ENCODE measurements at places on chromosomes 6 and 20. TPM values are rescaled to one million over a fixed set of nuclear protein-coding genes. Genes with fewer than 3 reads are reported as not detected.

DNA sequence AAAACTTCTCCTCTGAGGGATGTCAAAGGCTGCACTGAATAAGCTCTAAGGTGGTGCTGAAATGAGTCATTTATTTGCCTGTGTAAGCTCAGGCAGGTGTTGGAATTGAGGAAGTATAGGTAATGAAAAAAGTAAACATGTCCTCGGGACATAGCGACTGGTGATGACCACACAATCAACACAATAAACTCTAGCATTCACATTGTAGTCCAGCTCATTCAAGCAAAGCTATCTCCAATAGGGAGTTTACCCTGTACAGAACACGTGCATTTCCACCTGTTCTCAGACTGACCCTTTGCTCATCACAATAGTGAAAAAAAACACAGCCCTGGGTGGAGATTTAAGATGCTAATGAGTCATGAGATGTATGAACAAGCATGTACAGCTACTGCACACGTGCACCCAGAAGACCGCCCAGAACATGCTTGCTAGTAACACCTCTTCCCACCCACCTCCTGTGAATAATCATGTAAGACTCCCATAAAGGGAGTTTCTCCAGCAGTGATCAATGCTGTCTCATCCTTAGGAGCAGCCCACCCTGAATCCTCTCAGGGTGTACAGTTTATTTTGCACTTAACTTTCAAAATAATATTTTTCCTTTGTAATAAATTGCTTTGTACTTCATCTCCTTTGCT is 33.0 kb upstream of the POU5F1 start:
- DNase-seq = peak; percentile 93

DNA sequence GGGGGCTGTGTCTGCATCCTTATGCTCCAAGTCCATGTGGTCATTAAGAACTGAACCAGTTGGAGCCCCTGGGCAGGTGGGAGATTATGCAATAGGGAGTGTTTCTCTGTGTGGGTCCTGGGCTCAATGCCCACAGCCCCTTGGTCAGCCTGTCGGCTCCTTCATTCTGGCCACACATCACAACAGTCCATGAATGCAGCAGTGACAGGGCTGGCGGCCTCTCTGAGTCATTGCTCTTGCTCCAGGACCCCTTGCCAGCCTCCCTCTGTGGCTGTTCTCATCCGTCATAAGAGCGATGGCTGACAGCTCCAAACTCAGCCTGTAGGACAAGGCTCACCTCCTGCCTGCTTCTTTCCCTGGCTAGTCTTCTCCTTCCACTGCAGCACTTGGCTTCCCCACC is 609.5 kb upstream of the CDH4 start:
- no peak for DNase-seq

Gene BNIP5
- total RNA-seq = not detected

Gene PROKR2
- total RNA-seq = not detected

Gene FKBP1C
- 0.21 TPM for total RNA-seq

Gene UNC5CL
- not detected for total RNA-seq

Gene PTK6
- not detected for total RNA-seq

Gene SNRNP48
- total RNA-seq = 15.5 TPM

Gene SPAG4
- total RNA-seq = 0.17 TPM

DNA sequence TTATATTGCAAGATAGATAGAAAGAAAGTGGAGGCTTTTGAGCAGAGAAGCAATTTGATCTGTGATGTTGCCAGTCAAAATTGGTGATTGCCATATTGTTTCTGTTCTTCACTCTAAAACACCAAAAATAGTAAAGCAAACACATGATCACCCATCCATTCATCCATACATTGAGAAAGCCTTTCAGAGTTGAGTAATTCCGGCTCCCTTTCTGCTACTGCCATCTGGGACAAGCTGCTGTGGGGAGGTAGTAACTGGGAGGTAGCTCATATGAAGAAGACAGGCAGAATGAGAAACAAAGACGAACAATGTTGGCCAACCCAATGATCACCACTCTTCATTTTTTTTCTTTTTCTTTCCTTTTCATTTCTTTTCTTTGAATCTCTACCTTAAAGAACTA is 51.1 kb upstream of the HBS1L start:
- no peak for DNase-seq

Gene BHLHE23
- total RNA-seq = not detected

DNA sequence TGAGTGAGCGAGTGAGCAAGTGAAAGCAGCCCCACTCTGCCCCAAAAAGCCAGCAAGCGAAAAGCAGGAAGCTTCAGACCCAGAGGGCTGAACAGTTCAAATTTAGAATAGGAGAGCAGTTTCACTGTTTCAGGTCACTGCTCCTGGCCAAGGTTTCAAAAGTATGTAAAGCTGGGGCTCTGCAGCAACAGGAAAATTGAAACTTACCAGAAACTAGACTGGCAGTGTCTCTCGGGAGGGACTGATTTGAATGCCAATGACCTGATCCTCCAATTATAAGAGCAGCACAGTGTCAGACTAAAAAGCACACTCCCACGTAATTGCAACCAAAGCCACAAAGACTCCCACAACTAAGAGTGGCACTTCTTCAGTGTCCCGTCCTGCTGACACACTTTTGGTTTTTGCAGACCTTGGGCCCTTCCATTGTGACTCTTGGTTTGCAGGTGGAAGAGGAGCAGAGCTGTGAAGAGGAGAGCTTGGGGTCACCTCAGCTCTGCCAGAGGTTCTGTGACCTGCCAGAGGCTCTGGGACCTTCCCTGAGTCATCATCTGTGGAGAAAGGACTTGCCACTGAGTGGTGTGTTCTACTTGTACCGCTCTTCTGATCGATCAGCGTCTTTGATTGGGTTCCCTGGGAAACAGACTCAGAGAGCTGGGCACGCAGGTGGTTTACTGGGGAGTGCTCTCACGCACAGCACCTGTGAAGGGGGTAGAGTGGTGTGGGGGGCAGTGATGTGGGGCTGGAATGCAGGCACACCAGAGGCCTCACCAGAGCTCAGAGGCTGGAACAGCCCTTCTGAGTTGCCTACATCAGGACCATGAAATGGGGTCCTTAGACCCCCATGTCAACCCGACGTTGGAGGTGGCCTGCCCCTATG is 52.7 kb upstream of the PTGIS start:
- no peak for DNase-seq

Gene DDX43
- total RNA-seq = not detected

DNA sequence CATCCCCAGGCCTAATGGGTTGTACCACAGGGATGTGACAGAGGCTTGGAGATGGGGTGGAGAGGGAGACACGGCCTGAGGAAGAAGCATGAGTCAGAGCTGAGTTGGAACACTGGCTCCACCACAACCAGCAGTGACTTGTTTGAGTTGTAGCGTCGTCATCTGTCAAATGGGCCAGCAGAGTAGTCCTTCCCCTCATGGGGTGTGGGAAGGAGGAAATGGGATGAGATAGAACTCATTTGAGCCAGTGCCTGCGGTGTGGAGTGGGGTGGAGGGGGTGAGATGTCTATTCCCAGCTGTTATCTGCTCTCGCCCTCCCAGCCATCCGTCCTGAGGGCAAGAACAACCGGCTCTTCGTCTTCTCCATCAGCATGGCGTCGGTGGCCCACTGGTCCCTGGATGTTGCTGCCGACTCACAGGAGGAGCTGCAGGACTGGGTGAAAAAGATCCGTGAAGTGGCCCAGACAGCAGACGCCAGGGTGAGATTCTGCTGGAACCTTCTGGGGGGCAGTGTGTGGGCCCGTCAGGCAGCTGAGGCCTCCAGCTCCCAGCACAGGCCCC is 32.5 kb downstream of the PLCG1 start:
- peak; percentile 60 for DNase-seq

Gene CST1
- total RNA-seq = not detected

DNA sequence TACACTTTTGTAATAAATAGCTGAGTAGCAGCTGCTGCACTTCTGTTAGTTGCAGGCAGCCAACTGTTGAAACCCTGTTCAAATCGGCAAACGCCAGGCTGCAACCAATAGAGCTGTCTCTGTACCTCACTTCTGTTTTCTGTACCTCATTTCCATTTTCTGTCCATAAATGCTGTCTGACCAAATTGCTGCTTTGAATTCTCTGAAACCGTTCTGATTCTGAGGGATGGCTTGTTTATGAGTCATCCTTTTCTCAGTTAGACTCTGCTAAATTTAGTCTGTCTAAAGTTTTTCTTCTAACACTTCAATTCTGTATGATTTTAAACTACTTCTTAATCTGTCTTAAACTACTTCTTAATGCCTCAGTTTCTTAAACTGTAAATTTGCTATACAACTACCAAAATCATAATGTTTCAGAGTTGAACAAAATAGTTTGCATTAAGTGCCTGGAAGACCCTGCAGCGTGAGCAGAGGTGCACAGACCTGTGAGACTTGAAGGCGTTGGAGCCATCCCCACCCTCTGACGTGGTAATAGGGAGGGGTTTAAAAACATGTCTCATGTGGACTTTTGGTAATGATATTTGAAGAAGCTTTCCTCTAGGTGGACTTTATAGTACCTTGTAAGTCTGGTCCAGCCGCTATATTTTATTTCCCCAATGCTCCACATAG is 9.6 kb downstream of the BTNL2 start:
- DNase-seq = no peak

GRCh38 chr20:11852811-11853210 is 64.9 kb upstream of the BTBD3 start:
- DNase-seq = peak; percentile 17

- no peak for DNase-seq
Measured at GRCh38 chr6:81655696-81656095, 96.8 kb downstream of the TENT5A start.

DNA sequence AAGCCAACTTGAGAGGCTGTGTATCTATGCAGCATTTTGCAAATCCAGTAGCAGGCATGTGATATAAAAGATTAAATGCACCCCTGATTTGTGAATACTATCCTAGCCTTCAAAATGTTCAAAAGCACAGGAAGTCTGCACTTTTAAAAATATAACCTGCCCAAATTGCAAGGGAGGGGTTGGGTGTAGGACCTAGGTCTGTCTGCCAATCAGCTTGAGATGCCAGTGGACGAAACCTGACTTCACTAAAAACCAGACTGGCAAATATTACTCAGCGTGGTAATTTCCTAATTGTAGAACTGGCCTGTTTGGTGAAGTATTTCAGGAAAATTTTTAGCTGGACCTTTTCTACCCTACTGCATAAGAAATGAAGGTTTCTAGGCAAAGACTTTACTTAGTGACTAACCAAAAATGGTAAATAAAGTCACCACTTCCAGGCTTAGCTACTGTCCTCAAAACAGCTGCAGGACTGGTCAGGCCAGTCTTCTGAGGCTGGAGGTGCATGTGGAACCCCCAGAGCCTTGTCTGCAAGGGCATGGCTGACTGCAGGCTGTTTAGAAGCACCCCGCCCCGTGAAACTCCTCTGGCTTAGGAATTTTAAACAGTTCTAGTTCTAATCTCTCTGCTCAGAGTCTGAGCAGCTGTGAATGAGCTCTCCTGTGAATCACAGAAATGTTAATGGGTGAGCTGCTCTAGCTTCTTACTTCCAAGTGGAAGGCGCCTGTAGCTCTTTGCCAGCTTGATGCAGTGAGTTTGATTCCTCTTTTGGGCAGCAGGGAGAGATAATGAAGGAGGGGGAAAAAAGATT is 104.4 kb upstream of the ESR1 start:
- DNase-seq = no peak

Gene CENPB
- total RNA-seq = 94.1 TPM

Gene PI16
- not detected for total RNA-seq

Gene CRIP3
- not detected for total RNA-seq

Gene GINS1
- total RNA-seq = 37.1 TPM

DNA sequence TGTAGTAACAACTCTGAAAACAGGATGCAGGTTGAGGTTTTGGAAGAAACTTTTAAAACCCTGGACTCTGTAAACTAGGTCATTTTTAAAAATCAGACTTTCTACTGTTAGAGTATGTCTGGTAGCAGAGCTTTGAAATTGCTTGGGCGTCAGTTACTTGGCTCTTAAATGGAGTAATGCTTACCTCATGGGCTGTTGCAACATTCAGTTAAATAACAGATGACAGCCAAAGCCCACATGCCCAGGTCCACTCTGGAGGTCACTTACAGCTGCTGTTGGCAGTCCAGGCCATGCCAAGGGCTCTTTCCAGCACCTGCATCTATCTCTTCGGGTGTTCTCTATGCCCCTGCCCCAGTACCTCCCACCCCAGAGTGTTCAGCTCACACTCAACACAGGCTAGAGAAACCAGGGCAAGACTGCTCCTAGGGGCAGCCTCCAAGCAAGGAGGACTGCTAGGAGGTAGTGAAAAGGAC is 96.4 kb downstream of the BANF2 start:
- no peak for DNase-seq

Gene RPS10
- total RNA-seq = 6,506 TPM

- peak; percentile 88 for DNase-seq
Measured at GRCh38 chr6:14711056-14711703, 534.7 kb upstream of the JARID2 start.

- no peak for DNase-seq
Measured at GRCh38 chr20:56949318-56949717, 317.1 kb downstream of the BMP7 start.

- no peak for DNase-seq
Measured at GRCh38 chr6:33492093-33492492, 37.7 kb downstream of the ZBTB9 start.

Gene CLPSL2
- total RNA-seq = not detected

- DNase-seq = peak; percentile 59
Measured at GRCh38 chr6:107275330-107275865, 160.1 kb upstream of the BEND3 start.

DNA sequence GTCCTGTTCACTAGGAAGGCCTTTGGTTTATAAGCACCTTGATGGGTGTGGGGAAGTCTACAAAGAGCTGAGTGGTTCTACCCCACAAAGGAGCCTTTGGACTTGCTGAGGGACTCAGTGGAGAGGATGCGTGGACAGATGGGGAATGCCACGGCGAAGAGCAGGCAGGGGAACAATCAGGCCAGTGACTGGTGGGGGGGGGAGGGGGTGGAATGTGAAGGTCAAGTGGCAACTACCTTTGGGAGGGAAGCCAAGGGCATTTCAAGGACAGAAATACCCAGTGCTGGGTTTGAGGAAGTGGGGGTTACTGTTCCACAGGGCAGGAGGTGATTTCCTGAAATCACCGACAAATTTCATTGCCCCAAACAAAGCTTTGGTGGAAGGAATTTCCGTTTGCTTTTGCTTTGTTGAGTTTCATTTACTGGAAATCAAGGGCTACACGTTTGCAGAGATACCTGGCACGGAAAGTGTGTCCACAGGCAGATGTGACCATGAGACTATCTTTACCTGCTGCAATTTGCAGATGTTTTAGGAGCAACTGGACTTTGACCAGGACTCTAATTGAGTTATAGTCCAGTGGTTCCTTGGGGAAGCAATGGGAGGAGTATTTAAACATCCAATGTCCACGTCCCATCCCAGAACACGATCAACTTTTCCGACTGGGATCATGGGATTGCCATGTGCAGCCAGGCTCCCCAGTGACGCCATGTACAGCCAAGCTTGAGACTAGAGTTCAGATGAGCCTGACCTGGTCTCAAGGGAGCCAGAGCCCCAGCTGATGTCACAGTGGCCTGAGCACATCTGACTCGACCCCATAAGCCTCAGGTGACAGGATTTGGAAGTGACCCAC is 8.0 kb downstream of the CST3 start:
- no peak for DNase-seq

- no peak for DNase-seq
Measured at GRCh38 chr6:2129182-2129621, 116.2 kb downstream of the GMDS start.

Gene SMOC2
- total RNA-seq = not detected
